ENCODE measurements at places on chromosomes 5 and 9. TPM values are rescaled to one million over a fixed set of nuclear protein-coding genes. Genes with fewer than 3 reads are reported as not detected.

DNA sequence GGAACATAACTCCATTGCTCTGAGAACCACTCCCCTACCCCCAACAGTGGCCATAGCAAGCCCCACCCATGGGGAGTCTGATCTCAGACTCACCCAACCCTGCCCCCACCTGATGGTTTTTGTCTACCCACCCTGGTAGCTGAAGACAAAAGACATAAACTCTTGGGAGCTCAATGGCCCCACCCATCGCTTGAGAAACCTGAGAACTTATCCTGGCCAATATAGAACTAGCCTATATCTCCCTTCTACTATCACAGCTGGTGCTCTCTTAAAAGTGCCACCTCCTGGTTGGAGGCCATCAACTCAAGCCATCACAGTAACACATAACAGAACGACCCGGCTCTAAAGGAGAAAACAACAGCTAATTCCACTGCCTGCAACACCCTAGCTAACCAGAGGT lies 47.9 kb upstream of the SNAPC3 start:
- no peak for DNase-seq

GRCh38 chr5:133325864-133326263 lies 274.1 kb downstream of the HSPA4 start:
- DNase-seq: no peak

DNA sequence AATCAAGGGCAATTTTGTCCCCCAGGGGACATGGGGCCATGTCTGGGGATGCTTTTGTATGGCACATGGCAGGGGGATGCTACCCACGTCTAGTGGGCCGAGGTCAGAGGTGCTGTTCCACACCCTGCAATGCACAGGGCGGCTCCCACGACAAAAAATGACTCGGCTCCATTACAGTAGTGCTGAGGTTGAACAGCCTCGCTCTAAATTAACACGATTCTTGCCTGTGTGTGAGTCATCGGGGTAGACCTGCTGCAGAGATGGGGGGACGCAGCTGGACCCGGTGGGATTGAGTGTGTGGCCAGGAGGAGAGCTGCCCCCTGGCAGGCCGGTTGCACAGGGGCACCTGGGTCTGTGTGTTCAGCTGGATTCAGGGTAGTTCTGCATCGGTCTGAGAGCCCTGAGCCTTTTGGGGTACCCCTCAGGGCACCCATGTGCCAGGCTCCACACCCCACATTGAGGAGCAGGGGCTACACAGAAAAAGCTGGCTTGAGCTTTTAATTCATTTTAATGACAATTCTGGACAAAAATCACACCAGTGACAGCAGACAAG lies 20.0 kb upstream of the COL5A1 start:
- no peak for DNase-seq

Gene TSPAN17
- 21.2 TPM for total RNA-seq

Gene PLPP1
- total RNA-seq: 25.7 TPM

Gene OR13D1
- total RNA-seq: not detected
